NCI-H1105 (cell line): ENCODE measurements at places on chromosomes 1 and 21.
A peak's percentile ranks its signal among the peaks of the same experiment; 100 is the strongest.

- DNase-seq: peak; percentile 79
Observed at GRCh38 chr1:42046761-42047507, 106.3 kb upstream of the GUCA2B start.

DNA sequence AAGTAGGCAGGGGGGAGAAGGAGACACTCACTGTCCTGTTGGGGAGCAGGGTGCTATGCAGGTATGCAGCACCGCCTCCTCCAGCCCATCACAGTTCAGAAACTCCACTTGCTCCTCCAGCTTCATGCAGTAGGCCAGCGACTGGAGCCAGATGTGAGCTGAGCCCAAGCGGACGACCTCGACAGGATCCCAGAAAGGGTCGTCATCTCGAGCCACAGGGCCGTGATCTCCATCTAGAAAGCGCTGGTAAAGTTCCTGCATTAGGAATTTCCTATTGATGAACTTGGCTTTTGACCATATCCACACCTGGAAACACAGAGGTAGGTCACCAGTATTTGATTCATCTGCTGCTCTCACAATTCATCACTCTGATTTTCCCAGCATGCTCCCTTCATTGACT is 56.1 kb downstream of the SCCPDH start:
- DNase-seq: no peak

DNA sequence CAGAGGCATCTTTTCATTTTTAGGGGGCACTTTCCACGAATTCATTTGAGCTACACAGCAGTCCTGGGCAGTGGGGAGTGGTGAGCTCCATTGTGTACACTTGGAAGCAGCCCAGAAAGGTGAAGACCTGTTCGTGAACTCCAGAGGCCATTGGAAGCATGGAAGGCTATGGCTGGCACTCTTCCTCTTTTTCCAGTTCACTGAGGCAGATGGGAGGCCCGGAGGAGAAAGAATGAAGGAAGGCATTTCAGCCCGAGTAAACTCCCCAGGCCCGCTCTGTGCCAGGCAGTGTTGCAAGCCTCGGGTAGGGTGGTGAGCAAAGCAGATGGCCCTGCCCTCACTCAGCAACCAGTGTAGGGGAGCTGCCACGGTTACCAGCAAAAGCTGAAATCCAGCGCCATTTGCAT is 673 bp upstream of the DHCR24 start:
- DNase-seq: no peak

GRCh38 chr1:56728964-56729363 is 83.8 kb downstream of the PRKAA2 start:
- DNase-seq: no peak

DNA sequence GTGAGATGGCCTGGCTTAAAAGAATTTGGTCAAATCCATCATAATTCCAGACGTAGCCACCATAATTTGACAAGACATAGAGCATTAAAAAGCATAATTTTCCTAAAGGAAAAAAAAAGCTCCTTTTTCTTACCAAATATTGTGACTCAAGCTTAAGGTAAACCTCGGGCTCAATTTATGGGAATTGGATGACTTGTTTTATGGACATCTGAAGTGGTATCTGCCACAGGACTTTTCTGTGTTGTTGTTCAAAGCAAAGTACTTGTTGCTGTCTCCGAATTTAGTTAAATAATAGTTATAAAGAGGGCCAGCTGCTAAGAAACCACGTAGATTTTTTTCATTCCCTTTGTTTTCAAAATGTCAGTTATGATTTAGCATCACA is 1.1 kb downstream of the MPZL1 start:
- DNase-seq: no peak

- no peak for DNase-seq
Observed at GRCh38 chr1:22922640-22923039, 50.0 kb downstream of the LACTBL1 start.

DNA sequence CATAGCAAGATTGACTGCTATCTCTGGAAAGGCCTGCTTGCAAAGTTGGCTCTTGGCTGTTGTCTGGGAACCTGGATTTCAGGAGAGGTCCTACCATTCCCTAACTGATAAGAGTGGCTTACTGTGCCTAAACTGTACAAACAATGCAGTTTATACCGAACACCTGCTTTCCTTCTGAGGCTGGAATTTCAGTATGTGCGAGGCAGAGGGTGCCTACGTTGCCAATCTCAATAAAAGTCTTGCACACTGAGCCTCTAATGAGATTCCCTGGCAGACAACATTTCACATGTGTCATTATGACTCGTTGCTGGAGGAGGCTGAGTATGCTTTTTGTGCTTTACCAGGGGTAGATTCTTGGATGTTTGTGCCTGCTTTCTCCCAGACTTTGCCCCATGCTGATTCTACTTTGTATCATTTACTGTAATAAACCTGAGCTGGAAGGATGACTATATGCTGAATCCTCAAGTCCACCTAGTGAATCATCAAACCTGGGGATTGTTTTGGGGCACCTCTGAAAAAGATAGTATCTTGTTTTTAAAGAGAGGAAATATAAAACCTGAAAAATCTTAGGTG is 58.9 kb upstream of the GNG4 start:
- DNase-seq: no peak

DNA sequence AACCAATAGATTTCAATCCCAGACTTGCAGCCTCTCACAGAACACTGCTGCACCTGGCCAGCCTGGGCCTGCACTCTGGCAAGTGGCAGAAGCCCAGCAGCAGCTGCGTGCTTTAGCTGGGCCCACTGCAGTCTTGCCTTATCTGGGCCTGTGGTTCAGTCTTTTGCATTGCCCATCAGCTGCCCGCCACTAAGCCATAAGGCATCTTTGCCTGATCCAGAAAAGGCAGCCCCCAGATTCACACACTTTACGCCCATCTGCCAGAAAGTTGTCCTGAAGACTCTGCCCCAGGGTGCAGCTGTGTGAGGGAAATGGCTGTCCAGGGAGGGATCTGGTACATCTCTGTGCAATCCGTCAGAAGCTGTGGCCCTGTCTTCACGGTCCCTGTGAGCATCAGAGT is 217.0 kb downstream of the DNAH14 start:
- DNase-seq: no peak

DNA sequence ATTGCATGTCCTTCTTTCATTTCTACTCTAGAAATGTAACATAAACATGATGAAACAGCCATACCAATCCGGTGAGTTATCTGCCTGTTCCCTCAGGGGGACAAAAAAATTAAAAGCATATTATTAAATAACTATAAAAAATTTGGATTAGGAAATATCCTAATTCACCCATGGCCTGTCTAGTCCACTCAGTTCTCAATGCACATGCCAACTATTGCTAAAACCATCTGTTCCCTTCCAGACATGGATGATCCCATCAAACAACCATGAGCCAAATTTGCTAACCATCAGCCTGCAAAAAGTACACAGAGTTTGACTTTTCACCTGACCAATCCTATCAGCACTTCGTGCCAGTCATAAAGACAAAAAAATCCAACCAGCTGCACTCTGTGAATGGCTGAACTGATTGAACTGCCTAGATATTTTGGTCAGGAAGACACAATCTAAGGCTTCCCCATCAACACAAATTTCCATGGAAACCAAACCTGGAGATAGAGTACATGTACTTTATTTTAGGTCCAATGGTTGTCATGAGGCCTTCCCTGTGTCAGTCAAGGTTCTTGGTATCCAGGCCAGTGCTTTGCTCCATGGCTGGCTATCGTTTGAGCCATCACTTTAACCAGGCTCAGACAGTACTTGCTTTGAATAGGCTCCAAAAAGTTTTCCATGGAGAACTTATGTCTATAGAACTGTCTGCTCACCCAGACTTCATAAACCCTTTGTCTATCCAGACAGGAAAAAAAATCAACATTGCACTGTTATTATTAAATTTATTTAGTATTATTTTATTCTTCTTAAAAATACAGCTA is 570.8 kb downstream of the LTN1 start:
- DNase-seq: no peak

GRCh38 chr21:26973226-26973625 is 6.3 kb upstream of the ADAMTS5 start:
- DNase-seq: no peak

- no peak for DNase-seq
Observed at GRCh38 chr21:46674430-46675007, 39.0 kb downstream of the PRMT2 start.

DNA sequence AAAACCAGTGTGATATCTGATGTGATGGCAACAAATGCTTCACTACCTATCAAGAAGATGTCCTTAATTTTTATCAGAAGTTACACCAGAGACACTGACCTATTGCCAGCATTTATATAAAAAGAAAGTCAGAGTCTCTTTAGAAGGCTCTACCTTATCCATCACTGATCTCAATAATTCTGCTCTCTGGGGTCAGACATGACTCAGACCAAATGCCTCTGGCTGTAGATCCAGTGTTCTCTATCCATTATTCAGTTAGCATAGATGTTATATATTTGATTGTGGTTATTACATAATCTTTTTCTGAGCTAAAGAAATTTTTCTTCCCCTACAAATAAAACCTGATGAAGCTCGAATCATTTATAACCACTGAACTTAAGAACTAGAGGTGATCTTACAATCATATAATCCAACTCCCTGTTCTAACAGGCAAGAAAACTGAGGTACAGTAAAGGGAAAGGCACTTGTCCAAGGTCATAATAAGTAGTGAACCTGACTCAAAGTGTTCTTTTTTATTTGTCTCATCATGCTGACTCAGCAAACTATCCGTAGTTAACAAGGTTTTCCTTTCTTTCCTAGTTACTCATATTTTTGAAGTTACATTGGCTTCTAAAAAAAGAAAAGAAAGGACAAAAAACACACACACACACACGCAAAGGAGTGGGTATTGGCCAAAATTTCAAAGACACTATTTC is 43.6 kb upstream of the ESRRG start:
- no peak for DNase-seq

GRCh38 chr1:12461754-12462153 is 156.3 kb downstream of the DHRS3 start:
- no peak for DNase-seq

DNA sequence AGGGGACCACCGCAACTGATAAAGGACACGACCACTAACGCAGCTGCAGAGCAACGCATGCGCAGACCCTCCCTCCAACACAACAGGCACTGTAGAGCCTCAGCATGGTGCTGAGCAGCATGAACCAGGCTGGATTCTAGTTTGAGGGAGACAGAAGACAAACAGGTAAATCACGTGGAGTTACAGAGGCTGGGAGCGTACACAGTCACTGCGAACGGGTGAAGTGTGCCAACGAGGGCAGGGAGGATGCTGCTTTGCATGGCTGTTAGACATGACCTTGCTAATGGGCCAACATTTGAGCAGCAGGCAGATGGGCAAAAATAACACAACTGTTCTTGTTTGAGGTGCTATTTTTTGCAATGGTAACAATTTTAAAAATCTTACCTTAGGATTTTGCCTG is 55.2 kb upstream of the NADK start:
- no peak for DNase-seq

GRCh38 chr1:59007820-59008598 is 224.2 kb upstream of the JUN start:
- no peak for DNase-seq

DNA sequence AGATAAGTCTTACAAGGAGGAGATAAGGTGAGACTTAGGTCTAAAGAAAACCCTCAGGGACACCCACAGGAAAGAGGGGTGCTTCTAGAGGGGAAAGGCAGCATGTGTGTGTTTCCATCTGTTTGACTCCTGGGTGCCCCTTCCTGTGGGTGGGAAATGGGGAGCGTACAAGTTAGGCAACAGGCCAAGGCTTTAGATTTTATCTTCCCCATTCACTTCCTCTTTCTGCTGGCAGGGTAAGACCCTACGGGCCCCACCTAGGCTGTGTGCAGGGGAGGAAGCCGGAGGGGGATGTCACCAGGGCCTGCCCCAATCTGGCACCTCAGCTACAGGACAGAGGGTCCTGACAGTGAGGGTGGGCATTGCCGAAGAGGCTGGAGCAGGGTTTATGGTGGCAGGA is 2.5 kb upstream of the OLIG1 start:
- DNase-seq: no peak

DNA sequence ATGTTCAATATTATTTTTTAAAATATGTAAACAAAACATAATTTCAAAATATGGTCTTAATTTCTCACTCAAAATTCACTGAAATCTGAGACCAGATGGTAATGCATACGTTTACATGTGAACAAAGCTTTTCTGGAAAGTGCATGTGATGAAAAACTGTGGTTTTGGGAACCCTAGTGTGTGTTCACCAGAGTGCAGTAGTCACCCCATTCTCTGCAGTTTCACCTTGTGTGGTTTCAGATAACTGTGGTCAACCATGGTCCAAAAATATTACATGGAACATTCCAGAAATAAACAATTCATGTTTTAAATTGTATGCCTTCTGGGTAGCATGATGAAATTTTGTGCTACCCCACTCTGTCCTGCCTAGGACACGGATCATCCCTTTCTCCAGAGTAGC is 2021.9 kb downstream of the MRPL39 start:
- no peak for DNase-seq

- no peak for DNase-seq
Observed at GRCh38 chr21:32392299-32392879, 423 bp downstream of the URB1 start.

- DNase-seq: no peak
Observed at GRCh38 chr21:38753114-38753513, 52.6 kb upstream of the ETS2 start.

GRCh38 chr1:207954104-207954503 is 43.2 kb upstream of the CD34 start:
- DNase-seq: no peak

DNA sequence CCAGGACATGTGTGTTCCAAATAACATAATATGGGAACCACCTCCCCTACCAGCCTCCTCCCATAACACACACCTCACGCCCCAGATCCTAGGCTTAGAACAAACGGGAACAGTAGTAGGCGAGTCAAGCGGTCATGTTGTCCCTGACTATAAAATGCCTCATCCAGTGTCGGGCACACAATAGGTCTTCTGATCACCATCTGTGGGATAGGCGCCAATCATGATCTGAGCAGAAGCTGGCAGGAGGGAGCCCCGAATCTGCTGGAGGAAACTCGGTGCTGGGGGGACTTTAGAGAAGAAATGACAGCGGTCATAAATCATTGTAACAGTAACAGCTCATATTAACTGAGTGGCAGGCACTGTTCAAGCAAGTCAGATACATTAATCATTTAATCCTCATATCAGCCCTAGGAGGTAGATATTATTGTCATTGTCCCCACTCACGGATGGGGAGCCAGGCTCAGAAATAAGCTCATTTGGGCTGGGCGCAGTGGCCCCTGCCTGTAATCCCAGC is 13.4 kb downstream of the ALPL start:
- DNase-seq: no peak

- no peak for DNase-seq
Observed at GRCh38 chr1:43358121-43358745, 548 bp upstream of the CDC20 start.

GRCh38 chr1:151372058-151372934 is at the start of gene SELENBP1:
SELENBP1 (minus strand) TSS chr1:151372705; CDS start chr1:151372641, 64 bp downstream.
- DNase-seq: peak; percentile 91

DNA sequence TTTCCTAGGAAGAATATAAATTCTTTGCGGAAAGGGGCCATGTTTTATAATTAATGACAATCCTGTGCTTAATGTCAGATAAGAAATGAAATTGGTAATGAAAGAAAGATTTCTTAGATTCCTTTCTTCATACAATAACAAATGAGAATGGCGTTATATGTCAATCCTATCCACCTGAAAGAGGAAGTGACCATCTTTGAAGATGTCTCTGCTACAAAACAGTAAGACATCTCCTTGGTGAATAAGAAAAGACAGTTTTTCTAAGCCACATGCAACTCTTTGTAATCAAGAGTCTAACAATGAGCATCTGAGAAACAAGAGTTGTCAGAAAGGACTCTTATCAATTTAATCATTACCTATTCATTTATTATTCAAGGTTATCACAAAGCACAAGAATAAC is 286.0 kb downstream of the VAV3 start:
- DNase-seq: no peak

- no peak for DNase-seq
Observed at GRCh38 chr1:111743679-111744101, 4.5 kb upstream of the INKA2 start.
